ENCODE measurements at places on chromosomes 6 and 20.

GRCh38 chr20:61754976-61755778 is 310.5 kb downstream of the TAF4 start:
- no peak for DNase-seq

GRCh38 chr6:83459663-83460062 is 28.8 kb upstream of the ME1 start:
- DNase-seq: no peak

GRCh38 chr6:104789770-104790190 is 69.9 kb downstream of the HACE1 start:
- no peak for DNase-seq

DNA sequence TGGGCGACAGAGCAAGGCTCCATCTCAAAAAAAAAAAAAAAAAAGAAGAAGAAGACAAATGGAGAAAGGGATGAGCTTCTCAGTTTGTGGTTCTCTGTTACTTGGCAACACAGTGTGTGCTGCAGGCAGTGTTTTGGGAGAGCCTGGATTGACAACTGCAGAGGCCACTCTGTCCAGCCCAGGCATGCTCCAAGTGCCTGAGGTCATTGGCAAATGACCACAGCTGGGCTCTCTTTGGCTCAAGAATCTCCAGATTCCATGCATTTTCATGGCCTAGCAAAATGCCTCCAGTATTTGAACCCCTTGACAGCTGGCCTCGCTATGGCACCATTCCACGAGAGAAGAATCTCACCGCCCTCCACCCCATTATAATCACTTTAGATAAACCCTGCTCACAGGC is 126.2 kb downstream of the ANKRD60 start:
- DNase-seq: peak; percentile 28

DNA sequence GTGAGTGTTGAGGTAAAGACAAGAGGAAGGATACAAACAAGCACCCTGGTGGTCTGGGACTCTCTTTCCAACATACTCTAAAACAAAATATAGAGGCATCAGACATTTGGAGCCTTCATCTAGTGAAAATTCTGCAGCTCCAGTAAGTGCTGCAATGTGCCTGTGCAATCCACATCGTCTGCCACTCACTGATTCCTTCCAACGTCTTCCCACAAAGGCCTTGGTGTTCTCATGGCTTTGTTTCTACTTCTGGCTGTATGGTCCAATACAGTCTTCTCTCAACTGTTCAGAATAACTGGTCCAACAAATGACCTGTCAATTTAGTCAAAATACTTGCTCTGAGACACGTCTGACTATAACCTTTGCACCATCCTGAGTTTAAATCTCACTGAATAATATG is 125.8 kb downstream of the MAP7 start:
- DNase-seq: no peak

DNA sequence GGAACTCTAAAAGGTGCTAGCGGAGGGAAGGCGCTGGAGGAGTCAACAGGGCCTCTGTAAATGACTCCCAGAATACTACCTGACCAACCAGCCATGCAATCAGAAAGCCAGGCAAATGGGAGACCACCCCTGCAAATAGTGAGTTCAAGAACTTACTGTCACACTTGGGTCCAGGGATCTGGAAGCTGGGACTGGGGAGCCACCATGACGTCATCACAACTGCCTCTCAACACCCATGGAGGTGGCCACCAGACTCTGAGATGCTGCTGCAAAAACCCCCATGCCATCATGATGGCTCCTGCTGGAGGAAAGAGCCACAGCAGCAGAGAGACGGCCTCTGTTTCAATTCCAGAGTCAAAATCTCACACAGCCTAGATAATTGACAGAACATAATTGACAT is 8.5 kb upstream of the PDYN start:
- DNase-seq: no peak

DNA sequence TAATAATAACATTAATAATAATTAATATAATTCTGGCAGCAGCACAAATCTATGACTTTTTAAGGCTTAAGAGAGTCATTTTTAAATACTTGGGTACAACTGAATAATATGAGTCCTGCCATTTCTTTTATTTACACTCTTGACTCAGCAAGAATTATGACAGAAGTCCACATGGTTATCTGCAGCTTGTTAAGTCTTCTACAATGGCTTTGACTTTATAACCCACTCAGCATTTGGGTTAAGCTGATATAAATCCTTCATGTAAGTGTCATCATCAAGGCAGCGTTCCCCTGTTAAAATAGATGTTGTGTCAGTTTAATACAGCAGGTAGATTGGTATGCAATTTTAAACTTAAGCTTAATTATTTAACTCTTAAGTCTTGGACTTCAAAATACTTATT is 131.7 kb downstream of the ARHGAP18 start:
- DNase-seq: no peak

- DNase-seq: no peak
Observed at GRCh38 chr6:157333956-157334355, 10.6 kb upstream of the TMEM242 start.

DNA sequence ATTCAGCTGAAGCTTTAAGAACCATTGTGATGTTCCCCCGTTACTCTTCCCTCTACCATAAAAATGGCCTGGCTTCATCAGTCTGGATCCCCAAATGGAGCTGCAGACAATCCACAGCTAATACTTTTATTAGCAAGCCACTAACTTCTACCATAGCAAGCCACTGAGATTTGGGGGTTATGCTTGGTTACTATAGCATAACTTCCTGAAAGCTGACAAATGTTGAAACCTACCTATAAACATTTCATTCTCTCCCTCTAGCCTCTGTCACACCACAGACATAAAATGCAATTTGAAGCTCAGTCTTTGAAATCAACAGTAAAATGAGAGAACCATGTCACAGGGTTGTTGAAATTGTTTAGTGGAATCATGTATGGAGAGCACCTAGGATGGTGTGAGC is 3.0 kb upstream of the HTR1E start:
- DNase-seq: no peak

DNA sequence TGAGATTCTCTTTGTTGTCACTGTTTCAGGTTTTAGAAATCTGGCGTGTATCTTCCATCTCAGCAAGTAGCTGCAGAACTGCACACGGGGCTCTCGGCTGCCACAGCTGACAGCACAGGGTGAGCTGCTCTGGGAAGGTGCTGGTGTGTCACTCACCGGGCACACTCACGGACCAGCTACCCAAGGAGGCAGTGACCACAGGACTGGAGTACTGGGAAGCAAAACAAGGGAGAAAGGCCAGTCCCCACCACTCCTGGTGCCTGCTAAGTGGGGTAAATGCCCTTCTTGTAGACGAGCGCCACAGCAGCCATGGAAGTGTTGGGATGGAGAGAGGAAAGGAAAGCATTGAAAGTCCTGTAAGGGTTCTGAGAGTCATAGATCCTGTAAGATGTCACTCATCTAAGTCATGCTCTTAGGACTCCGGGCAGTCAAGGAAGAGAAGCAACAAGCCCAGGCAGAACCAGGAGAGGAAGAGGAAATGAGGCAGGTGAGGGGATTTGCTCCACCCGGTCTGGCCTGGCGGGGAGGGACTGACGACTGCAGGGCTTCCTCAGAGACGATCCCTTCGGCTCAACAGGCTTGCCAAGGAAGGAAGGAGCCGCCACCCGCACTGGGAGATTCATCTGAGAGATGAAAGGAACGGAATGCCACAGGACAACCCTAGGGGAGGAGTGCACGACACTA is 48.1 kb downstream of the PRDM1 start:
- no peak for DNase-seq

GRCh38 chr20:64055893-64056638 is 6.6 kb upstream of the SOX18 start:
- no peak for DNase-seq

DNA sequence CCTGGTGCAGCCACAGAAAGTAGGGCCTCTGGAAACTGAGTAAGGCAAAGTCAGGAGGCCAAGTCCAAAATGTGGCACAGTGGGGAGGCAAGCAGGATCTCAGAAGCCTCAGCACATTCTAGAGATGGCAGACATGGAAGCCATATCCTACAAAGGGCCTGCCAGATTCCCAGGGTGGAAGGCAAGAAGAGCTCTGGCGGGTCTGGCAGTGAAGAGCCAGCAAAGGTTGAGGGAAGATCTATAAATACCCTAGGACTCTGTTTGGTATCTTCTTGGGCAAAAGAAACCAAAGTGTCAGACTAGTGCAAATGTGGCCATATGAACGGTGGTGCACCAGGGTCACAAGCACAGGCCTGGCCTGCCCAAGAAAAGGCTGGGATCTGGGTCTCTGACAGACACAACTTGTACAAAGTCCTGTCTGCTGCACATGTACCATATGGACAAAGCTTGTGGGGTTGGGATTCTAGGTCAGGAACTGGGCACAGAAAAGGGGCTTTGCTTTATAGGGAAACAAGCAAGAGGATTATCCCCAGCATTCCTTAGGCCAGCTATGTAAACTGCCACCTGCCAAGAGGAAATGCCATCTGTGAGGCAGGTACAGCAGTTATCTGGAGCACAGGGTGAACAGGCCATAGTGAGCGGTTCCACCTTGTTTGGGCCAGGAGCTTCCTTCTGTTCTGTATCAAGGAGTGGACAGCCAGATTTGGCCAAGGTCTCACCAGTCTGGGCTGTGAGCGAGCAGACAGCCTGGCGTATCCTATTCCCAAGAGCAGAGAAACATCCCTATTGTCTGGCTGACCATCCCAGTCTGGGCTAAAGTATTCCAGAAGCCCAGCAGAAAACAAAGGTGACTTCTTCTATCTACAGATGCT is 36.3 kb upstream of the SLC4A11 start:
- DNase-seq: no peak

GRCh38 chr6:158213925-158214674 is 46.0 kb downstream of the GTF2H5 start:
- DNase-seq: peak; percentile 70

- DNase-seq: peak; percentile 17
Observed at GRCh38 chr20:62637110-62637509, 5.2 kb upstream of the SLCO4A1 start.

DNA sequence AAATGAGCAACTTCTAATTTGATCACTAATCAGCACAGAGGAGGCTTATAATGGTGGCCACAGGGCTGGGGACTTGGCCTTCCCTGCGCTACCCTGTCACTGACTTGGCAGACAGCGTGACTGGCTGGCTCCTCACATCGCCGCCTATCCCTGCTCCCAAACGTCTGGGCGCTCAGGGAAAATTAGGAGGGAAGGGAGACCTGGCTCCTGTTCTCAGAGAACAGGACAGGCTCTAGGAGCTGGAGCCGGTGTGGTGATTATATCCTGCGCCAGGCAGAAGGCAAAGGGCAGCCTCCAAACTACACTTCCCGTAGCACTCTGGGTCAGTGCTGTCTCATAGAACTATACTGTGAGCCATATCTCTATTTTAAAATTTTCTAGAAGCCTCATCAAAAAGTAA is 53.4 kb downstream of the VEGFA start:
- no peak for DNase-seq

GRCh38 chr20:25580711-25581110 is 4.6 kb downstream of the NINL start:
- DNase-seq: peak; percentile 45

GRCh38 chr6:20351534-20351933 is 50.1 kb upstream of the E2F3 start:
- DNase-seq: no peak

DNA sequence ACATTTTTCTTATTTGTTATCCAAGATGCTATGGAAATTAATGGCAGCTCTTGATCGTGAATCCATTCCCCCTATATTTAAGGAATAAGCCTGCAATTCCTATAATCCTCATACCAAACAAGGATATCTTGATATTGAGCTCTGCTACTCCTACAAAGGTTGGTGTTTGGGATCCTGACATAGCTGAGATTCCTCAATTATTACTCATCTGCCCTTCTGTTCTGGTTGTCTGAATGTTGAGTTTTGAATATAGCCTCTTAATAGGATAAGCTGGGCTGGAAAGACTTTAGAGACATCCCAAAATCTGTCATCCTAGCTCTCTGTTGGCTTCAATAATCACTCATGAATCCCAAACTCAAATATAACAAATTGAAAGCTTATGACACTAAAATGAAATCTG is 49.9 kb downstream of the CLIC5 start:
- DNase-seq: no peak

GRCh38 chr6:144234399-144234798 is 50.7 kb upstream of the UTRN start:
- no peak for DNase-seq

DNA sequence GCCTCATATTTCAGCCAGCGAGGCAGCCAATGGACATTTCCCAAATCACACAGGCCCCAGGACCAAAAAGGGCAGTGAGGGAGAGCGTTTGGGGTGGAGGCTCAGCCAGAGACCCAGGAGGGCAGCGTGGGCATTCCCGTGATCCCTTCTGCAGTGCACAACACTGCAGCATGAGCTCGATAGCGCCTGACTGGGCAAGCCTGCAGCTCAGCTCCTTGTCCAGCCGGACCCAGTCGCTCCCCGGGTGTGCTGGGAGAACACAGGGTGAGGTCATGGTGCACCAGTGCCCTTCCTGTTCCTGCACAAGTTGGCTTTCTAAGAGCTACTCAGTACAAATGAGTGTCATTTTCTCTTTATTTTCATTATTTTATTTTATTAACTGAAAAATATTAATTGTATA is 5.9 kb downstream of the TTLL2 start:
- no peak for DNase-seq

DNA sequence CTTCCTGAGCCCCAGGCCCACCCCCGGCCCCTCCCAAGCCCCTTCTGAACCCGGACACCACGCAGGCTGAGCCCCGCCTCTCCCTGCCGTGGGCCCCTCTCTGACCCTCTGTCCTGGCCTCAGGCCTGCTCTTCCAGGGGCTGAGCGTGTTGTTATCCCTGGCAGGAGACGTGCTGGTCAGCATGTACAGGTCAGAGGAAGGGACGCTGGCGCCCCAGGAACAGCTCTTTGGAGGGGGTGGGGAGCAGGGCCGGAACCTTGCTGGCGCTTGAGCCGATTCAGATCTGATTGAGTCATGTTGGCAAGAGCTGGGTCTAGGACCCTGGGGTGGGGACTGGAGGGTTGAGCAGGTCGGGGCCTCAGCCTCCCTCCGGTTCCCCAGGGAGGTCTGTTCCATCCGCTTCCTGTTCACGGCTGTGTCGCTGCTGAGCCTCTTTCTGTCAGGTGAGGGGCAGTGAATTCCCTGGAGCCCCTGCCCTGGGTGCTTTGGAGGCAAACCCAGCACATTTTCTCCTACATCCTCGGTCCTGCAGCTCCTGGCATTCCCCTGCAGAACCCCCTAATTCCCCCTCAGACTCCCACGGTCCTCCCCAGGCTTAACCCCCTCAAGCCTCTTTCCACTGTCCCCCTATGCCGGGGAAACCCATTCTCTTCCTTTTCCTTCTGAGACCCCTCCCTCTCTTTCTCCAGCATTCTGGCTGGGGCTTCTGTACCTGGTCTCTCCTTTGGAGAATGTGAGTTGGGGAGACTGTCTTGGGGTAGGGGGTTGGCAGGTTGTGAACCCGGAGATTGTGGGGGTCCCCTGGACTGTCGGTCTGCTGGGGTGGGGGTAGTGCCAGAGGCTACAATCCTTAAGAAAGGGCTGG is 2.0 kb downstream of the SPAG4 start:
- no peak for DNase-seq
